ENCODE measurements at places on chromosomes 2 and 18. TPM values are rescaled to one million over a fixed set of nuclear protein-coding genes. Genes with fewer than 3 reads are reported as not detected.

GRCh38 chr2:238092486-238093035 is 7.6 kb upstream of the ESPNL start:
- no peak for DNase-seq

CRYGD gene
- not detected for total RNA-seq

GRCh38 chr2:10161961-10162441 is 39.5 kb downstream of the RRM2 start:
- peak; percentile 84 for DNase-seq

HTR2B gene
- not detected for total RNA-seq

CRYBA2 gene
- not detected for total RNA-seq

- DNase-seq: no peak
Measured at GRCh38 chr2:42558827-42559226, 9.6 kb upstream of the MTA3 start.

- no peak for DNase-seq
Measured at GRCh38 chr18:8705961-8706790, 820 bp downstream of the MTCL1 start.

POTEC gene
- total RNA-seq: not detected

GRCh38 chr2:121004950-121005349 is 269.3 kb downstream of the GLI2 start:
- peak; percentile 31 for DNase-seq

GRCh38 chr2:204033611-204034495 is 97.3 kb downstream of the ICOS start:
- DNase-seq: no peak

- no peak for DNase-seq
Measured at GRCh38 chr18:43877616-43878321, 600.5 kb upstream of the SYT4 start.

DNA sequence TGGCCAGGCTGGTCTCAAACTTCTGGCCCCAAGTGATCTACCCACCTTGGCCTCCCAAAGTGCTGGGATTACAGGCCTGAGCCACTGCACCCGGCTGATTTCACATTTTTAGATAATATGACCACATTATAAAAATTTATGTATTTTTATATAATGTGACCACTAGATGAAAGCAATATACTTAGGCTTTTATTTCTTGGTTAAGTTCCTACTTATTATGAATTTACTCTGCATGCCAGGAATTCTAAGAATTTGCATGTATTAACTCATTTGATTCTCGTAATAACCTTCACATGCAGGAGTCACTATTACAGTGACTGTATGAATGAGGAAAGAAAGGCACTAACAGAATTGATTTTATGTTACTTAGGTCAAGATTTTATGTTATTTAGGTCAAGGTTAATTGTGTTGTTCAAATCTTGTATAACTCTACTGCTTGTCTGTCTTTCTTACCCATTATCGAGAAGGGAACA is 25.6 kb upstream of the CASP8 start:
- no peak for DNase-seq

CXCR1 gene
- 0.12 TPM for total RNA-seq

DRC1 gene
- total RNA-seq: not detected

DNA sequence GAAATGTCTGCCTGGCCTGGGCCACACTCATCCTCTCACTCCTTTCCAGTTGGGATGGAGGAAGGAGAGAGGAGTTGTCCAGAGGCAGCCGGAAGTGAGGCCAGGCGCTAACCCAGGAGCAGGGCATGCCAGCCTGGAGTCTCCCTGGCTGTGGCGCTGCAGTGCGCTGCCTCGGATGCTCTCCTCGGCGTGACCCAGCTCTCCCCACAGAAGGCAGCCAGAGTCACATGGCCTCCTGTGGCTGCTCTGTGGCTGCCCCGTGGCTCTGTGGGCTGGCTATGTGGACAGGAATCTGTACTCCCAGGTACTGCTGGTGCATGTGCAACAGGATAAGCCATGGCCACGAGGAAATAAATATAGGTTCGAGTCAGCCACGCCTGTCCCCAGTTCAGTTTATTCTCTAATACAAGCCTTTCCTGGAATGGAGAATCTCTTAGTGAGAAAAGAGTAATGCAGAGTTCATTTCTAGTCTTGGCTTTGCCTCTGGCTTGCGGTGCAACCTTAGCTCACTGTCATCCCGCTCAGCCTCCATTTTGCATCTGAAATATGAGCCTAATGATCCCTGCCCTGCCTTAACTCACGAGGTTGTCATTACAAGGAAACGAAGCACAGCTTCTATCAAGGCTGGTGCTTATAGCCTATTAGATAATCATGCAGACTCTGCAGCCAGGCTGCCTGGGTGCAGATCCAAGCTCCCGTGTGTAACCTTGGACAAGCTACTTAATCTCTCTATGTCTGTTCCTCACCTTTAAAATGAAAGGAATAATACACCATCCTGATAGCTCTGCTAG is 106.3 kb downstream of the ANTXR1 start:
- no peak for DNase-seq

GRCh38 chr18:43651057-43651456 is 373.8 kb upstream of the SYT4 start:
- DNase-seq: no peak

SKOR2 gene
- not detected for total RNA-seq

IL1RN gene
- total RNA-seq: 0.39 TPM

DNA sequence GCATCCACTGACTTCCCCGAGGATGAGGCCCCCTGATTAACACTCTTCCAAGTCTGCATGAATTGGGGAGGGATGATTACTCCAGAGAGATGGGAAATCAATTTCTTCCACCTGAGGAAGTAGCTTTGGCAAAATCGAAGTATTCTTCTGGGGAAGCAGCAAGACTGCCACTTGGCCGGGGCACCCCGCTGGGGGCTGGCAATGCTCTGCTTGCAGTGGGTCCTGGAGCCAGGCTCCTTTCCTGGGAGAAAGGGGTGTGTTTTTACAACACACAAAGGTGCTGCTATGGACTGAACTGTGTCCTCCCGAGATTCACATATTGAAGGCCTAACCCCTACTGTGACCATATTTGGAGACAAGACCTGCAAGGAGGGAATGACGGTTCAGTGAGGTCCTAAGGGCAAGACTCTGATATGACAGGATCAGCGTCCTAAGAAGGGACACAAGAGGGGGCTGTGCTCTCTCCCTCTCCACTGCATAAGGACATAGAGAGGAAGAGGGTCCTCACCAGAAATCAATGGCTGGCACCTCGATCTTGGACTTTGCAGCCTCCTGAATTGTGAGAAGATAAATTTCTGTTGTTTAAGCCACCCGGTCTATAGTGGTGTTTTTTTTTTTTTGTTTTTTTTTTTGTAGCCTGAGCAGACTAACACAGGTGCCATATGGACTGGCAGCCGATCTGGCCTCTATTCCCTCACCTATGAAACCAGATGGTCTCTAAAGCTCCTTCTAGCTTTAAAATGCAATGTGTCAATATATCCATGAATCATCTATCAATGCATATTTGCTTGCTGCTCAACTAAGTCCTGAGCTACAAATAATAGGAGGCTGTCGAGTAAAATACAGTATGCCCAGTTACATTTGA is 3.6 kb upstream of the SMARCAL1 start:
- no peak for DNase-seq

GRCh38 chr2:17579605-17580318 is 39.3 kb downstream of the VSNL1 start:
- peak; percentile 42 for DNase-seq

GRCh38 chr2:17816396-17817245 is at the start of gene MSGN1:
Gene MSGN1, plus strand, starts transcription at chr2:17816460. Its CDS starts 59 bp downstream, at chr2:17816519.
- no peak for DNase-seq

DNA sequence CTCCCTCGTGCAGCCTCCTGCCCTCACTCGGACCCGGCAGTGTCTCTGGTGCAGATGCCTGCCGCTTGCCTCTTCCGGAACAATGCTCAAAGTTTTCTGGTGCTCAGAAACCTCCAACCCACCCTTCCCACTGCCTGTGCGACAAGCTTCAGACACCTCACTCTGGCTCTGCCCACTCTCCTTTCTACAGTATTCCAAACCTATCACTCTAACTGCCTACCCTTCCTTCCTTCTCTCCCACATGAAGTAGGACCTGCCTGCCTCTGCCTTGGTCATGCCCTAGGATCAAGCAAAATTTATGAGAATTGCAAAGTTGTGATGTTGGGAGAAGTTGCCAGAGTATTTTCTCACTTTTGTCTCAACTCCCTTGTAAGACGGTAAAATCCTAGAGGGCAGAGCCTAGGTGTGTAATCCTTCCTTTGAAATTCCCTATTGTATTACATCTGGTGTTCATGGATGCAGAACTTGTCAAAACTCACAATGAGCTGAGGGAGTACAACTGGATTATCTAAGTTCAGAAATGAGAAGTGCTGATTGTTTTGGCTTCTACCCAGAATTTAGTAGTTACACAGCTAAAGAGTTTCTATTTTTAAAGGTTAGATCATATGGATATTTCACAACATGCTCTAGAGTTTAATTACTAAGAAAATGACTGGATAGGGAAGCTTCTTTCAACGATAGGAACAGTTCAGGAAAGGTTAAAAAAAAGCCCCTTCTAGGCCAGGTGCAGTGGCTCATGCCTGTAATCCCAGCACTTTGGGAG is 7.2 kb downstream of the NPC1 start:
- DNase-seq: peak; percentile 44

COL5A2 gene
- 7.4 TPM for total RNA-seq

DNA sequence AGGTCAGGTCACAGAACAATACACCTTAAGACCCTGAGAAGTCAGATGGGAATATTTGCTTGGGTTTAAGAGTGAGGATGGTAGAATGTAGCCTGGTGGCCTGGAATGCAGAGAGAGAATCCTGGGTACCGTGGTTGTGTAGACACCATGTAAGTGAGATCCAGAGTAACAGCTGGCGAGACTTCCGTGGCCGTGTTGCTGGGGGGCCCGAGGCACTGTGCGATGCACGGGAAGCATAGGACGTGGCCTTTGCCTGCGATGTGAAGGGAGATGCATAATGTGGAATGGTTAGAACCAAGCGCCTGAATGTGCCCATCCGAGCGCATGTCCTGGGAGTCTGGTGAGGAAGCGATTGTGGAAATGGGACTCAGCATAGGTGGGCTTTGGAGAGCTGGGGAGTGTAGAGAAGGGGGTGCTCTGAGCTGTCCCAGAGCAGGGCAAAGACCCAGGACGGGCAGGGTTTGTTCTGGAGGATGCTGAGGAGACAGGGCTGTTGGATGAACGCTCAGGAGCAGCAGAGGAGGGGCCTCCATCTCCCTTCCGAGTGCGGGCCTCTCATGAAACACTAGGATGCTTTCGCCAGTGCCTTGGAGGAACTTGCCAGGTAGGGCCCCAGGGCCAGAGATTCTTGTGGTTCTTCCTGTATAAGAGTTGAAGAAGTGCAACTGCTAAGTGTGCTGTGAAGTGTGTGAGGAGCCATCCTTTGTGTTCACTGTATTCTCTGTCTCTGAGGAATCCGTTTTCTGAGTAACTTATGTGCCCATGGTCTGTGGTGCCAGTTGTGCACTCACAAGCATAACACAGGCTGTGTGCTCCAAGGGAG is 7.1 kb downstream of the RNF144A start:
- DNase-seq: no peak

- no peak for DNase-seq
Measured at GRCh38 chr2:235235977-235236767, 257.7 kb upstream of the AGAP1 start.

DNA sequence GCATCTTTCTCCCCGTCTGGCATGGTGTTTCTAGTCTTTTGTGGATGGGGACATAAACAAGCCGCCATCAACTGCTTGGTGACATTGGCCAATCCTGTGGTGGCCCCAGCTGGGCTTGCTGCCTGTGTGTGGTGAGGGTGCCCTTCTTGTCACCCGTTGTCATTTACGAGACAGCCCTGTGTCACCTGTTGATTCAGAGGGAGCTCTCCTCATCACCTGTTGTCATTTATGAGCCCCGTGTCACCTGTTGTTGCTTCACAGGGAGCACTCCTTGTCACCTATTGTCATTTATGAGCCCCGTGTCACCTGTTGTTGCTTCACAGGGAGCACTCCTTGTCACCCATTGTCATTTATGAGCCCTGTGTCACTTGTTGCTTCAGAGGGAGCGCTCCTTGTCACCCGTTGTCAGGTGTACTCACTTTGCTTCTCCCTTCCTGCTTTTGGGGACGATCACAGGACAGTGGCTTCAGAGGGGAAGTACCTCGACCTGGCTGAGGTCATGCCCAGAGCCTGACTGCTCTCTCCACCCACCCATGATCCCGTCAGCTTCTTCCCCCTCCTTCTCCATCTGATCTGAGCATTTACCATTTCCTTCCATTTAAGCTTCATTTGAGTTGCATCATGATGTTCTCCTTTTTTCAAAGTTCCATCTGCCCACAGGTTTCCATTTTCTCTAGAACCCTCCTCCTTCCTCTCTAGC is 29.1 kb downstream of the HPCAL1 start:
- DNase-seq: no peak

- no peak for DNase-seq
Measured at GRCh38 chr2:134457353-134457752, 203.5 kb downstream of the MGAT5 start.

DNA sequence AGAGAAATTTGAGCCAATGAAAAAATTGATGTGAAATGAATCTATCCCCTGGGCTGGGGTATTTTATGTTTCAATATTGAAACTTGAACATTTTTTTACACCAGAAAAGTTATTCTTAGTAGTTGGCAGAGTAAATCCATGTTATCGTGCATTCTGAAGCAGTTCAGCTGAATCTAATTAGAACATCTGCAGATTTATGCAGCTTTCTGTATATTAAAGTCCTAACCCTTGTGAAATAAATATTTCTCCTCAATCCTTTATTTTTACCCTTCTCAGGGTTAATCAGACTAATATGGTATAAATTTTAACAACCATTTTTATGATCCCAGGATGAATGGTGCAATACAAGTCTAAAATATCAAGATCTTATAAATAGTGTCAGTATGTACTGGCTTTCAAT is 69.5 kb downstream of the CDH20 start:
- DNase-seq: no peak
